ENCODE measurements at places on chromosomes 11 and 22. TPM values are rescaled to one million over a fixed set of nuclear protein-coding genes. Genes with fewer than 3 reads are reported as not detected.

The LYVE1 gene
- 43.6 TPM for total RNA-seq

The OR5B21 gene
- total RNA-seq, result 0.23 TPM

The GGTLC2 gene
- total RNA-seq, result 0.29 TPM

The ABCG4 gene
- total RNA-seq, result 0.76 TPM

The BIK gene
- 1.1 TPM for total RNA-seq

The PRRG4 gene
- 4.0 TPM for total RNA-seq

The CSNK1E gene
- total RNA-seq, result 111 TPM

The SPI1 gene
- 19.0 TPM for total RNA-seq

The RASGRP2 gene
- total RNA-seq, result 14.9 TPM

The CD3G gene
- 0.47 TPM for total RNA-seq

The LRRC74B gene
- total RNA-seq, result not detected

The ELFN2 gene
- 1.5 TPM for total RNA-seq

The FAM83F gene
- total RNA-seq, result 2.5 TPM

The MS4A4A gene
- total RNA-seq, result 7.9 TPM

The BIRC3 gene
- 4.4 TPM for total RNA-seq

The ANO1 gene
- 38.1 TPM for total RNA-seq

The FIBIN gene
- 21.3 TPM for total RNA-seq

The MS4A6E gene
- total RNA-seq, result not detected

The IL17REL gene
- total RNA-seq, result not detected

The GDPD5 gene
- 22.1 TPM for total RNA-seq

The PHOX2A gene
- total RNA-seq, result not detected

The APOA4 gene
- total RNA-seq, result 0.35 TPM

The SLC22A9 gene
- not detected for total RNA-seq

The STK33 gene
- total RNA-seq, result 10.7 TPM

The MMP12 gene
- total RNA-seq, result 1.6 TPM

The ZNF214 gene
- 7.0 TPM for total RNA-seq

The TMPRSS13 gene
- 0.76 TPM for total RNA-seq

The P2RX6 gene
- total RNA-seq, result 2.3 TPM

The GLYAT gene
- 69.0 TPM for total RNA-seq

The PRDM10 gene
- total RNA-seq, result 7.5 TPM

The SEPTIN3 gene
- 1.5 TPM for total RNA-seq

The CRYAB gene
- total RNA-seq, result 54.8 TPM

The RTN4RL2 gene
- total RNA-seq, result 2.5 TPM

The MS4A15 gene
- total RNA-seq, result not detected

The SGSM1 gene
- 3.4 TPM for total RNA-seq

The TEX54 gene
- total RNA-seq, result not detected

The SMTNL1 gene
- 9.8 TPM for total RNA-seq

The PDGFB gene
- 15.8 TPM for total RNA-seq

The MB gene
- 41.5 TPM for total RNA-seq

The OR56A1 gene
- total RNA-seq, result 0.12 TPM

The OR6A2 gene
- total RNA-seq, result 0.41 TPM

The GAL gene
- not detected for total RNA-seq

The SSRP1 gene
- total RNA-seq, result 52.5 TPM

The OR2AG2 gene
- total RNA-seq, result 0.18 TPM

The TIGD3 gene
- 0.35 TPM for total RNA-seq

The APOBEC3B gene
- 2.6 TPM for total RNA-seq

The BATF2 gene
- total RNA-seq, result 2.4 TPM

The VPREB3 gene
- total RNA-seq, result 0.99 TPM

The BTG4 gene
- not detected for total RNA-seq

The NXPE1 gene
- not detected for total RNA-seq

The C22orf42 gene
- not detected for total RNA-seq

The TXNRD2 gene
- 21.5 TPM for total RNA-seq

The PLCB3 gene
- total RNA-seq, result 16.9 TPM

The GRM5 gene
- total RNA-seq, result 1.2 TPM

The RAB36 gene
- 12.9 TPM for total RNA-seq

The POTEH gene
- not detected for total RNA-seq

The OR52H1 gene
- 2.3 TPM for total RNA-seq

The PDGFD gene
- 24.3 TPM for total RNA-seq

The THRSP gene
- 2.0 TPM for total RNA-seq

All from metanephros (tissue), 2 donors.